ENCODE measurements at places on chromosomes 11 and 22.

- DNase-seq: peak; percentile 67
These were observed at the start of gene PAX6 for GRCh38 chr11:31810779-31811647. TSS of gene PAX6 (minus strand) at chr11:31811322. CDS start at chr11:31806411, 4,911 bp downstream.

GRCh38 chr11:62853279-62853965, 14.0 kb upstream of the WDR74 start:
- DNase-seq: no peak

DNA sequence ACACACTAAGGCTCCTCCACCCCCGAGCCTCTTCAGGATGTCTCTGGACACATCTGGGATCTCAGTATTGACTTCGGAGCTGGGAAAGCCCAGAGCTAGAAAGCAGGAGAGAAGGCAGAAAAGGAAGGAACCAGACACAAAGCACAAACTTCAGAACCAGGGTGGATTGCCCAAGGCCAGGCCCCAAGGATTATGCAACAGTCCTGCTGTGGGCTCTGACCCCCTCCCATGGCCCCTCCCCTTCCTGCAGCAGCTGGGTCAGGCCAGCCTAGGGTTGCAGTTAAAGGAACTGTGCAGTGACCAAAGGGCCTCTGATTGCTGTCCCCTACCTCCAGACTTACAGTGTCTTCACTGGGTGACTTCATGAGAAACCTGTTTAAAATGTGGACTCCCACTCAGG, 5.3 kb downstream of the KCNE3 start:
- DNase-seq: no peak

DNA sequence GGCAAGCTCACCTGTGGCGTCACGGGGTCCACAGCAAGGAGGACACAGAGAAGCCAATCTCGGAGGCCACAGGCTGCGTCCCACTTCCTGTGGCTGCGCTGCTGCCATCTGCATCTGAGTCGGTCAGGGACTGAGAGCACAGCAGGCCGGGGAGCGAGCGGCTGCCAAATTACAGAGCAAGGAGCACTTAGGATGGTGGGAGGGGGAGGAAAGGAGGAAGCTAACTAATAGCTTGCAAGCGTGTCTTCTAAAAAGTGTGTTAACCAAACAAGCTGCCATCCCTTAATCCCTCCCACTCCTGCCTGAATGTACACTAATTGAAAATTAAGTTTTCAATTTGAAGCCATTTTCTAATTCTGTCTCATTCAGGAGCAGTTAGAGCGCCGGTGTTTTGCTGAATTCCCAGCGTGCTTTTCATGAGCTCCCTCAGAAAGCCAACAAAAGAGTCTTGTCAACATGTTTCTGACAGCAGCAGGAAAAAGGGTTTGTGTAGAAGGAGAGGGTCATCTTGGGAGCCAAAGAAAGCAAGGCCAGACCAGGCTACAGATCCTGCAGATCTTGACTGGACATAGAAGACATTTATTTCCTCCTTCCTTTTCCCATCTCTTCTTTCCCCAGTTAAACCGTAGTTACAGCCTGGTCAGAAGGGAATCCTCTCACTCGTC, 42.4 kb upstream of the API5 start:
- no peak for DNase-seq

GRCh38 chr11:17258670-17259069, 17.9 kb upstream of the NUCB2 start:
- no peak for DNase-seq

- DNase-seq: peak; percentile 76
These were observed 18.9 kb downstream of the AP1B1 start for GRCh38 chr22:29369460-29369859.

DNA sequence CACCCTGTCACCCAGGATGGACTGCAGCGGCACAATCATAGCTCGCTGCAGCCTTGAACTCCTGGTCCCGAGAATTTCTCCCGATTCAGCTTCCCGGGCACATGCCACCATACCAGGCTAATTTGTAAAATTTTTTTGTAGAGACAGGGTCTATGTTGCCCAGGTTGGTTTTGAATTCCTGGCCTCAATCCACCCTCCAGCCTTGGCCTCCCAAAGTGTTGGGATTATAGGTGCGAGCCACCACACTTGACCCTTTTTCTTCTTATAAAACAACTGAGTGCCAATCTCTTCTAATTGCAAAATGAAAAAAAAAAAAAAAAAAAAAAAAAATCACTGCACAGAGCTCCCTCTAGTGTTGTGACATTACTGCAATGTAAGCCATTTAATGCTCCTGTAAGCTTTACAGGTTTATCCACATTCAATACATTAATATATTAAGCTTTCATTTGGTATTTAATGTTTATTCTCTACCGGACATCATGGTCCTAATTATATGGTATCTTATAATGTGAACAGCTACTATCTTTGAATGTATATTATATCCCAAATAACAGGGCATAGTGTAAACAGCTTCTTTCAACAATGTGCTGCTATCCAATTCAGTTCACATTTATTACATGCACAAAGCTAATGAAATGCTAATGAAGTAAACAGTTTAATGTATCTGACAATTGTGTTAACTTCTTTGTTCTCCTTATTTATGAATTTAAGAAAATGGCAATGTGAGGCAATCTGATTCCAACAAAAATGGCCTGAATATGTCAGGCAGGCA, 44.6 kb downstream of the COPB1 start:
- peak; percentile 34 for DNase-seq

DNA sequence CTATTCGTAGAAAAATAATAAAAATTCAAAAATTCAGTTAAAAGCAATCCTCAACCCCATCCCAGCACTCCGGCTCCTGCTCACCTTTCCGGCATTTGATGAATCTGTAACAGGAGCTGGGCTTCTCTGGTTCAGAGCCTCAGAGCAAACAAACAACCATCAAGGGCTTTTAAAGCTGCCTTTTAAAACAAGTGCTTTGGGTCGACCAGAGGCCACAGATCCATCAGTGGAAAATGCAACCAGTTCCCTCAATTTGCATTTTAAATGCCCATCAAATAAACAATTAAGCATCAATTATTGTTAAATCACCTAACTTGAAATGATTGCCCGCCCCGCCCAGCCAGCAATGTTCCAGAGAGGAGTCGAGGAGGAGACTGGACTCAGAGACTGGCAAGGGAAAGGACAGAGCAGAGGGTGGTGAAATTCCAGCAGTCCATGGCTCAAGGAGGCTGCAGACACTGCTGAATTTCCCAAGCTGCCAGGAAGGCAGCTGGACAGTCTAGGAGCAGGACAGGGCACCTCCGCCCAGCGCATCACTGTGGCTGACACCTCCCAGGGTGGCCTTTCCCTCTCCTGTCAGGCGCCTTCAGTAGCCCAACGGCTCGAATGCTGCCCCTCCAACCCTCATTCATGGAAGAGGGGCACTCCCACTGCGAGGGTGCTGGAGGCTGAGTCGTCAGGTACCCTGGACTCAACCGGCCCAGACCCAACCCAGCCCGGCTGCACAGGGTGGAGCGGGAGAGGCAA, 7.5 kb downstream of the FXYD6 start:
- no peak for DNase-seq

- peak; percentile 68 for DNase-seq
These were observed 23.9 kb downstream of the TSPAN32 start for GRCh38 chr11:2325719-2326118.

DNA sequence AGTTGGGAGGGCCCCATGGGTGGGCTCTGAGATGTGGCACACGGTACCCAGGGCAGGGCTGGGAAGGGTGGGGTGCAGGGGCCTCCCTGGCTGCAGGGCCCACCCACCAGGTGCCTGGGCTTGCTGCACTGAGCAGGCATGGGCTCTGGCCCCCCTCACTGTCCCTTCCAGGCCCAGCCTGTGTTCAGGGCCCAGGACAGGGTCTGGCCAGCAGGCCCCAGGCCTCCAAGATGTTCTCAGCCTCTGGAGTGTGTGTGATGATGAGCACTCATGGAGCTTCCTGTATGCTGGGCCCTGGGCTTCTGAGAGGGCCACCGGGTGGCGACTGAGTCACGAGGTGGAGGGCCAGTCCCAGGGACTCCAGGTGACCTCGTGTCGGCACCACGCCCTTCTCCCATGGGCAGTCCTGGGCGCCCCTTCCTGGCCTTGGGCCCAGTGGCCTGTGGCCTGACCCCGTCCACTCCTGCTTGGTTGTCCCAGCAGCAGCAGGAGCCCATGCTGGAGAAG, 55.9 kb upstream of the CCDC188 start:
- DNase-seq: peak; percentile 41

- peak; percentile 40 for DNase-seq
These were observed at the start of gene LRP5 for GRCh38 chr11:68312117-68312779. TSS of gene LRP5 (plus strand) at chr11:68312591. CDS start at chr11:68312715, 124 bp downstream.

DNA sequence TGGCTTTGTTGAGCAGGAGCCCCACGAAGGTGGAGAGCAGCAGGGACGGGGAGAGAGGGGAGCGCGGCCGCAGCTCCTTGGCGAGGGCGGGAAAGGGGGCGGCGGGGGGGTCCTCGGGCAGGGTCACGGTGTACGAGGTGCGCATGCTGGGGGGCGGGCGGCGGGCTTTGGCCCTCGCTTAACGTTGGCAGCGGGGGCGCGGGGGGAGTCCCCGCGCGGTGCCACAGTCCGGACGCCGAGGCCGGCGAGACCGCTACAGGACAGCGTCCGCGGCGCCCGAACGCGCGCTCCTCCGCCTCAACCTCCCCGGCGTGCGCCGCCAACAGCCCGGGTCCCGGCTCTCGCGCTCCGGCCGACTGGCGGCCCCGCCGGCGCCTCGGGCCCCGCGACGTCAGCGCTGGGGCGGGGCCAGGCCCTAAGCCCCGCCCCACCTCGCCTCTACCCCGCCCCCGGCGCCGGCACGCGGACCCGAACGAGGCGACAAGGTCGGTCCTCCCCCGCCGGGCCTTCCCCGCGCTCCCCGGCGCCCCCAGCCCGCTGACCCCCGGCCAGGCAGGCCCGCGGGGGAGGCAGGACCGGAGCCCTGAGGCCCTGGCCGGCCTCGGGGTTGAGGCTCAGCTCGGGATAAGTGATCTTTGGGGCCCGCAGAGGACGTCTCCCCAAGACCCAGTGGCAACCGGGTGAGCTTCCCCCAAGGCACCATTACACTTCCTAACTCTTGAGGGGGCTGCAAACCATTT, 17.5 kb downstream of the USP2 start:
- peak; percentile 57 for DNase-seq

DNA sequence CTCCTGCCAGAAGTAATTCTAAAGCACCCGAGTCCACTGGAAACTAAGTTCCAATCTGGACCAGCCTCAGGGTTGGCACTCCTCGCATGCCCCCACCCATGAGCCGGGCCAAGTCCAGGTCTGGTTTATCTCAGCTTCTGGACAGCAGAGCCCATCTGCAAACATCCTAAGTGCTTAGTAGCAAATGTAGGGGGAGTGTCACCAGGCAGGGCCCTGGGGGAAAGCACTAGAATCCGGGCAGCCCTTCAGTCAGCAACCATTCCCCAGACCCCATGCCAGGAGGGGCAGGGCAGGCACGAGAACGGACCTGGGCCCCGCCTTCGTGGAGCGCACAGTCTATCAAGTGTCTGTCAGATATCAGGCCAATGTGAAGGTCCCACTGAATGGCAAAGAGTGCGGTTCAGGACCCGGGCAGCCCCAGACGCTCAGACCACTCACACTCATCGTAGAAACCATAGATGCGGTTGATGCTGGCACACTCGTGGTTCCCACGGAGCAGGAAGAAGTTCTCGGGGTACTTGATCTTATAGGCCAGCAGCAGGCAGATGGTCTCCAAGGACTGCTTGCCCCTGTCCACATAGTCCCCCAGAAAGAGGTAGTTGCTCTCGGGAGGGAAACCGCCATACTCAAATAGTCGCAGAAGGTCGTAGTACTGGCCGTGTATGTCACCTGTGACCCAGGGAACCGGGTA, 1.3 kb downstream of the PPP1CA start:
- no peak for DNase-seq

GRCh38 chr11:88950975-88951374, 114.8 kb downstream of the GRM5 start:
- DNase-seq: no peak

DNA sequence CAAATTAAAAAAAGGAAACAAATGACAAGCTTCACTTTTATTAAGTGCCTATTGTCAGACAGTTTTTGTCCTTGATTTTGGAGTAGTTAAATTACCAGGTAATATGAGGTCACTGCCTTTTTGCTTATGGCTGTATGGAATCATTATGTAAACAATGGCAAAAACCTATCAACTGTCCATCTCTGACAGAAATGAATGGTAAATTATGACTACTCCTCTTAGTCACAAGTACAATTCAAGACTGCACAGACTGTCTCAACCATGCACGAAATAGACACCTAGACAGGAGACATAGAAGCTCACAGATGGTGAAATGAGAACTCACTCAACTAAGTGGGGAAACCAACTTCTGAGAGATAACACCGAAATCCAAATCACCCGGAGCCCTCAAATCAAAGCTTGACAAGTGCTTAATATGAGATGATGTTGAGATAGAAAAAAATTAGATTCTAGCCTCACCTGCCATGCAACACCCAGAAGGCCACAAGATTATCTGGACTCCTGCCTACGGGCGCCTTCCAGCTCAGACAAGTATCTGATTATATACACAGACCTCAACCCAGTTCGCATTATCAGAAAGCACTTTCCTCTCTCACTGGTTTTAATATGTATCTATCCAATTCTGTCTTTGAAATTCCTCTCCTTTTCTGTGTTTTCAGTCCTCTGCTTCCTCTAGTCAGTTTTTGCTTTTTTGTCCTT, 199.3 kb downstream of the CADM1 start:
- peak; percentile 14 for DNase-seq

GRCh38 chr11:12949453-12949852, 59.7 kb upstream of the RASSF10 start:
- no peak for DNase-seq

DNA sequence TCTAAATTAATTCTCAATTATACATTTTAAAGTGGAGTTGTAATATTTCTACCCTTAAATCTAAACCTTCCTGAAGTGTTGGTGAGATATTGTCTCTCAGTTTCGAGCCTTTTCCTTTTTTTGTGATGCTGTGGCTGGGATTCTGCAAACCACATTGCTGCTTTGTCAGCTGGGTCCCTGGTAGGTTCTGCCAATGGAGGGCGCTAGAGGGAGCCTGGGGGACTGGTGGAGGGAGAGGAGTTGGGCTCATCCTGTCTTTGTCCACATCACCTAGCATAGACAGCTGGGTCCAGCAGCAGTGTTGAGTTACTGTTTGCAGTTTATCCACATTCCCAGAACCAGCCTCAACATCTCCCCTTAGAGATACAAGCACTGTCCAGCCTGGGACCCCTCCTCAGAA, 41.0 kb downstream of the TRAF6 start:
- DNase-seq: no peak

DNA sequence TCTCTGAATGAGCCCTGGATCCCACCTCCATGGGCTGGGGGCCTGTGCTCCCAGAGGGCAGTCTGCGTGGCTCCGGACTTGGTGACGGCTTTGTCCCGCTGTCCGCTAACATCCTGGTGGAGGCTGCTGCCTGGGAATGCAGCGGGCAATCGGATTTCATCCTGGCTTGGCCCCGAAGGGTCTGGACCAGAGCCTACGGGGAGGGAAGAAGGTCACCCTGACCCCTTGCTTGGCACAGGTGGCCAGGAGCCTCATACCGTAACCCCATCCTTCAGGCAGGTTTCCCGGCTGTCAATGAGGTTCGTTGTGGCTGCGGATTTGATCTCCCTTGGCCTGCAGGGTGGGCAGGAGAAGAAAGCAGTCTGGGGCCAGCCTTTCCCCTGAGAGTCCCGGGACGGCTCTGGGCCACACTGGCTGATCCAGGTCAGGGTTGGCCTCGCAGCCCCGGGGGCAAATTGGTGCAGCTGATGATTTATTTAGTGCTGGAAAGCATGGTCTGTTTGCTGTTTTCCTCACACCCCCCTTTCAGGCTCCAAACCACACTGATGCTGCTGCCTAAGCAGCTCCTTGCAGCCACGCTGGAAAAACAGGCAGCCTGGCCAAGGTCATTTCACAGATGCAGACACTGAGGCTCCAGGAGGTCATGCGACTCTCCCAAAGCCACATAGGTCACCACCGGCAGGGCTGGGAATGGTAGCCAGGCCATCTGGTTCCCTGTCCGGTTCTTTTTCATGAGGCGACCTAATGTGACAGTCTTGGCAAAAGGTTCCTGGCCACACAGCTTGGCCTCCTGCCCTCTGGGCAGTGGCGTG, 15.0 kb downstream of the PRDM11 start:
- no peak for DNase-seq

- peak; percentile 67 for DNase-seq
These were observed 19.4 kb upstream of the PHOX2A start for GRCh38 chr11:72263361-72263760.

Data from epithelial cell of esophagus (primary cell).